ENCODE measurements at places on chromosomes 13 and 19. TPM values are rescaled to one million over a fixed set of nuclear protein-coding genes. Genes with fewer than 3 reads are reported as not detected.

- H3K27me3 ChIP-seq, result no peaks in the 10 kb centered on the region
- no peaks in the 10 kb centered on the region for H3K4me1 ChIP-seq
- no peak overlapping the region for H3K4me3 ChIP-seq
These were observed 88.7 kb downstream of the SLITRK6 start for GRCh38 chr13:85710545-85710944.

DNA sequence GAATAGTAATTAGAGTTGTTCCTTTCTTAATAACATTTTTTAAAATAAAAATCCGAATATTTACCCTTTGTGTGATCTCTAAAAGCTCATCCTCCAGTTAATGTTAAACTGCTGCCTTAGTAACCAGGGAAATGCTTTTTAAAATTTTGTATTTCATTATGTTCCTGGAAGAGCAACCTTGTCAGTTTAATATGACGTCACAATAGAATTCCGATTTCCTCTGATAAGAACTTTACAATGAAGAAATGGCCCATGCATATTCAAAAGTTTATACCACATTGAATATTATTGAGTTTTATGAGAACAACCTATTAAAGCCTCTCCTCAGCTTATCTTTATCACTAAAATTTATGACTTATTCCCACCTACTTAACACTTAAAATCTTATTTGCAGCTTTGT lies 1566.6 kb downstream of the EFNB2 start:
- no peak overlapping the region for H3K27ac ChIP-seq
- no peak overlapping the region for H3K4me3 ChIP-seq
- H3K27me3 ChIP-seq, result peaks cover 3% of the 10 kb centered on the region
- no peaks in the 10 kb centered on the region for H3K4me1 ChIP-seq
- no peaks in the 10 kb centered on the region for H3K36me3 ChIP-seq
- DNase-seq, result no peak

GRCh38 chr19:3852614-3853254 lies 16.1 kb downstream of the ZFR2 start:
- H3K27ac ChIP-seq, result no peak overlapping the region
- no peaks in the 10 kb centered on the region for H3K27me3 ChIP-seq
- H3K4me3 ChIP-seq, result no peak overlapping the region
- H3K4me1 ChIP-seq, result no peaks in the 10 kb centered on the region

CASP14 gene
- not detected for polyA plus RNA-seq

NEK5 gene
- polyA plus RNA-seq, result 0.13 TPM

- H3K4me1 ChIP-seq, result peaks cover 6% of the 10 kb centered on the region
- no peak overlapping the region for H3K27ac ChIP-seq
- DNase-seq, result no peak
- H3K36me3 ChIP-seq, result no peaks in the 10 kb centered on the region
- H3K27me3 ChIP-seq, result no peaks in the 10 kb centered on the region
These were observed 34.9 kb downstream of the DOCK9 start for GRCh38 chr13:98942997-98943396.

GRCh38 chr19:44566984-44567383 lies 37.5 kb upstream of the CEACAM20 start:
- no peak overlapping the region for H3K27ac ChIP-seq
- no peaks in the 10 kb centered on the region for H3K27me3 ChIP-seq
- H3K4me1 ChIP-seq, result no peaks in the 10 kb centered on the region
- no peaks in the 10 kb centered on the region for H3K36me3 ChIP-seq
- DNase-seq, result no peak

LGALS7 gene
- polyA plus RNA-seq, result not detected

ICAM5 gene
- not detected for polyA plus RNA-seq

- no peak overlapping the region for H3K4me3 ChIP-seq
- DNase-seq, result no peak
- H3K27me3 ChIP-seq, result no peaks in the 10 kb centered on the region
- H3K27ac ChIP-seq, result no peak overlapping the region
- H3K4me1 ChIP-seq, result peaks cover 2% of the 10 kb centered on the region
These were observed 129.0 kb downstream of the IRS2 start for GRCh38 chr13:109657395-109657794.

GRCh38 chr19:38528931-38529330 lies 88.8 kb downstream of the MAP4K1 start:
- H3K4me3 ChIP-seq, result no peak overlapping the region
- H3K36me3 ChIP-seq, result no peaks in the 10 kb centered on the region
- no peaks in the 10 kb centered on the region for H3K27me3 ChIP-seq
- no peak overlapping the region for H3K27ac ChIP-seq
- H3K4me1 ChIP-seq, result peaks cover 3% of the 10 kb centered on the region
- DNase-seq, result no peak

RXFP2 gene
- 0.63 TPM for polyA plus RNA-seq

DNA sequence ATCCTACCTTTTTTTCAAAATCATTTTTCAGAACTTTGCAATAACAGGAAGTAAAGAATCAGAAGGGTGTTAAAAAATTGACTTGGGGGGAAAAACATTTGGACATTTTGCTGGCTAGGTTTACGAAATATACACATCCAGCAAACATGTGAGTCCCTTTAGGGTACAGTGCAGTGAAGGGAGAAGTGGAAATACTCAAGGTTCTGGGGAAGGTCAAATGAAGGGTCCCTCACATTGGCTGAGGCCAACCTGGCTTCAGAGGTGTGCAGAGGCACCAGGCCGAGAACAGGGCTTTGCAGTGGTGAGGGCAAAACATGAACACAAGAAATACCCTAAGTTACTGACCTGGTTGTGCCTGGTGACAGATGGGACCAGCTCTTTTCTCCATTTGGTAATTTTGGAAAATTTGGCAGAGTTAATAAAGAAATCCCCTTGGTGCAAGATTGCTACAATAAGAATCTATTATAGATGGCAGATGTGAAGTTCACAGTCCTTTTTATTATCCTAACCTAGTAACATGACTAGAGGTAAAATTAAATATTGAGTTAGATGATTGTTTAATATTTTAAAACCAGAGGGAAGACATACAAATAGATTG lies 1.5 kb upstream of the UPF3A start:
- H3K36me3 ChIP-seq, result no peaks in the 10 kb centered on the region
- no peak overlapping the region for H3K4me3 ChIP-seq
- H3K27ac ChIP-seq, result no peak overlapping the region
- no peak for DNase-seq

DNA sequence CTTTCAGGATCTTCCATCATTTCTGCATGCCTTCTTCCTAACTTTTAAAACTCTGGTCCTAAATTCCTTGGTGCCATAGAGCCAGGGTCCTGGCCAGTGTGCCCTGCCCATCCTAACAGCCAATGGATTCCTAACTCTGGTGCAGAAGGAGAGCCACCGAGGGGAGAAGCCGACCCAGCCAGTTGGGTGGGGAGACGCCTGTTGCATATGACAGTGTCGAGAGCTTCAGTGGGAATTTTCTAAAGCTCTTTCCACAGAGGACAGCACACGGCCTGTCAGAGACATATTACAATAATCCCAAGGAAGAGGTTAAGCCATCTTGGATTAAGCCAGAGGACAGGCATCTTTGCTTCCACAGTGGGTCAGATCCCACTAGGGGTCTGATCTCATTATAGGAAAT lies 180.4 kb downstream of the ZNF536 start:
- no peak overlapping the region for H3K27ac ChIP-seq
- H3K36me3 ChIP-seq, result no peaks in the 10 kb centered on the region
- no peak overlapping the region for H3K4me3 ChIP-seq

CAPN12 gene
- 0.22 TPM for polyA plus RNA-seq

GRCh38 chr13:49495783-49496762 lies at the start of gene PHF11:
Gene PHF11, plus strand, starts transcription at chr13:49495953. Its CDS starts 49 bp downstream, at chr13:49496002.
- no peaks in the 10 kb centered on the region for H3K4me1 ChIP-seq
- H3K27ac ChIP-seq, result peak within 1 kb of the TSS; percentile 97
- H3K36me3 ChIP-seq, result no peaks in the 10 kb centered on the region
- peak; percentile 71 for DNase-seq

CEBPA gene
- polyA plus RNA-seq, result 4.3 TPM

FFAR2 gene
- 0.47 TPM for polyA plus RNA-seq

KDELR1 gene
- polyA plus RNA-seq, result 180 TPM

C13orf42 gene
- polyA plus RNA-seq, result not detected

DNA sequence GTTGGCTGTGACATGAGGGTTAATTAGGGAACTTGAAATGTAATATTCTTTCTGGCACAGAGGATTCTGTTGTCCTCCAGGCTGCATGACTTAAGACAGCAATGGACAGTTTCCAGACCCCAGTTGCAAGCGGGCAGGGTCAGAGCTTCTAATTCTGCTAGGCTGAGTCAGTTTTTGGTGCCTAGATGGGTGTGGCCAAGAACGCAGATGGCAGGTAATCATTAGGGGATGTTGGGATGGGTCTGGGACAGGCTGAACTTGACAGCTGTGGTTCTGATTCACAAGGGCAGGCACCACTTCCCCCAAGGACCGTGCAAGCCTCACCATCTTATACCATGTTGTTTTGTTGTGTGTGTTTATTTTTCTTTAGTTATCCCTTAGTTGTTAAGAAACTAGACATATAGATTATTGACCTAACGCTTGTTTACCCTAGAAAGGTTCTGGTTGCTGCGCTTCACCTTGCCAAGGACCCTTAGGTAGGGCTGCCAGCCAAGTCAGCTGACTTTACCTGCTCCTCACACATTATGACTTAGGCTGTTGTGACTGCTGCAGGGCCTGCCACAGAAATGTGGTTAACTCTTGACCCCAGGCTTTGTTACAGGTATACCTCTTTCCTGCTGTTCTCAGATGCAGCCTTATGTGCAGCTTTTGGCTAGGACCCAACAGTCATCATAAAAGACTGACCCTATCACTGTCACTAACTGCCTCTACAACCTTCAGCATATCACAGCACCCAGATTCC lies 117.7 kb upstream of the KLF12 start:
- H3K36me3 ChIP-seq, result no peaks in the 10 kb centered on the region
- H3K27ac ChIP-seq, result no peak overlapping the region
- no peaks in the 10 kb centered on the region for H3K4me1 ChIP-seq
- no peaks in the 10 kb centered on the region for H3K27me3 ChIP-seq

GRCh38 chr19:38399537-38399936 lies 3.4 kb upstream of the FAM98C start:
- no peak overlapping the region for H3K27ac ChIP-seq
- H3K4me1 ChIP-seq, result no peaks in the 10 kb centered on the region
- DNase-seq, result no peak
- H3K27me3 ChIP-seq, result no peaks in the 10 kb centered on the region
- H3K36me3 ChIP-seq, result no peaks in the 10 kb centered on the region
- H3K4me3 ChIP-seq, result no peak overlapping the region

DNA sequence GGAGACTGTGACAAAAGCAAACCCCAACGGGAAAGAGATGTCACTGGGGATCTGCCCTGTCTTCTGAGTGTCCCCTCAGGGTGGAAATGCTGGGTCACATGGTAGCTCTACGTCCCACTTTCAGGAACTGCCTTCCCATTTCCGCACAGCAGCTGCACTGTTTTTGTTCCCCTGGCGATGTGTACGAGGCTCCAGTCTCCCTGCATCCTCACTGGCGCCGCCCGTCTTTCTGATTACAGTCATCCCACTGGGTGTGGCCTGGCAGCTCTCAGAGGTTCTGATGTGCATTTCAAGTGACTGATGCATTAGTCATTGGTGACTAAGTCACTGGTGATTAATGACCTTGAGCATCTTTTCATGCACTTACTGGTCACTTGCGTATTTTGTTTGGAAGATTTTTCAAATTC lies 21.2 kb downstream of the PCID2 start:
- H3K4me3 ChIP-seq, result no peak overlapping the region
- no peak overlapping the region for H3K27ac ChIP-seq
- peak; percentile 69 for DNase-seq
- no peaks in the 10 kb centered on the region for H3K4me1 ChIP-seq
- H3K27me3 ChIP-seq, result no peaks in the 10 kb centered on the region

GRCh38 chr13:100515410-100515800 lies 73.2 kb downstream of the GGACT start:
- H3K27ac ChIP-seq, result no peak overlapping the region
- no peaks in the 10 kb centered on the region for H3K27me3 ChIP-seq
- no peaks in the 10 kb centered on the region for H3K36me3 ChIP-seq
- no peak for DNase-seq
- H3K4me3 ChIP-seq, result no peak overlapping the region

DNA sequence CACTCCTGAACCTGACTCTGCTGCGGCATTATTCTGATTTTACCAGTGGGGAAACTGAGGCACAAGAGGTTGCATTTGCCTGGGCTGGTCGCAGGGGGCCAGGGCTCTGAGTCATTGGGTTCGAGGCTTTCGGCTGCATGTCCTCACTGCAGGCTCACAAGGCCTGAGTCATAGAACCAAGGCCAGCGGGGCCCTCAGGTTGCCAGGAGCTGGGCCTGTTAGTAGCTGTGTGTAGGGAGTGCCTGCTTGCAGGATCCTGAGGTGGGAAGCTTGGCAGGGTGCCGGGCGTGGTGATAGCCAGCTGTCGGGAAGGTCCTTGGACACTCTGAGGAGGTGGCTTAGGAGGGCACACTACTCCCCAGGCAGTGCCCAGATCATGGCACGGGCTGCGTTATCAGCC lies 21.6 kb upstream of the F2RL3 start:
- H3K4me1 ChIP-seq, result no peaks in the 10 kb centered on the region
- H3K27ac ChIP-seq, result no peak overlapping the region
- H3K27me3 ChIP-seq, result no peaks in the 10 kb centered on the region
- no peak overlapping the region for H3K4me3 ChIP-seq
- DNase-seq, result no peak

NKG7 gene
- polyA plus RNA-seq, result 4.4 TPM

- H3K4me3 ChIP-seq, result no peak overlapping the region
- H3K27ac ChIP-seq, result no peak overlapping the region
- DNase-seq, result peak; percentile 77
- H3K27me3 ChIP-seq, result no peaks in the 10 kb centered on the region
- no peaks in the 10 kb centered on the region for H3K36me3 ChIP-seq
- no peaks in the 10 kb centered on the region for H3K4me1 ChIP-seq
These were observed 177.5 kb downstream of the DCLK1 start for GRCh38 chr13:35953537-35954206.

DNA sequence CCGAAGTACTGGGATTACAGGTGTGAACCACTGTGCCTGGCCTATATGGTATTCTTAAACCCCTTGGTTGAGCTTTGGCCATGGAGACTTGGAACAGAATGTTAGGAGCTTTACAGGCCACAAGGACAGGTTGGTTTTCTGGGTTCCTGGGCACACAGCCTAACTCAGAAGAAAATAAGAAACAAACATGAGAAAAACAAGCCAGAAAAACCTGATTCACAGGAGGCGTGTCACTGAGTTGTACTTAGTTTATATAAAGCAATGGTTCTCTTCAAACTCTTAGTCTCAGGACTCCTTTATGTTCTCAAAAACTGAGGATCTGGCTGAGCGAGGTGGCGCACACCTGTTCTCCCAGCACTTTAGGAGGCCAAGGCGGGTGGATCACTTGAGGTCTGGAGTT lies 125.1 kb upstream of the SPATA13 start:
- H3K4me3 ChIP-seq, result no peak overlapping the region
- peak overlapping the region; percentile 65 for H3K27ac ChIP-seq
- H3K4me1 ChIP-seq, result peaks cover 33% of the 10 kb centered on the region
- no peak for DNase-seq
- H3K36me3 ChIP-seq, result no peaks in the 10 kb centered on the region
- H3K27me3 ChIP-seq, result no peaks in the 10 kb centered on the region

CYP4F3 gene
- not detected for polyA plus RNA-seq

DNA sequence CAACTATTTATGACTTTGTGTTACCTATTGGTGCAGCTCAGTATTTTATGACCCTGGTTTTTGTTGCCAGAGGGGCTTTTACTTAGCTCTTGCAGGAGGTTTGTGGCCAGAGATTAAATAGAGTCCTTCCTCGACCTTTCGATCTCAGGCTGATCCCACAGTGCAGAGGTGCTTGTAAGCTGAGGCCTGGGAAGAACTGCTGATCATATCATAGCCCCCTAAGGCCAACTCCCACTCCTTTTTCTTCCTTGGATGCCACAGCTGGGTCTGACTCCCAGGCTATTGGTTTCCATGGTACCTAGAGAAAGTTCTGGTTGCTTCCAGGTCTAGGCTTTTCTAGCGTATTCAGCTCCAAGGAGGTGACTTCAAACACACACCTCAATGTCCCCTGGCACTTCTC lies 324.9 kb downstream of the FOXO1 start:
- no peaks in the 10 kb centered on the region for H3K27me3 ChIP-seq
- H3K27ac ChIP-seq, result no peak overlapping the region
- DNase-seq, result no peak
- peaks cover 14% of the 10 kb centered on the region for H3K4me1 ChIP-seq

VSTM1 gene
- not detected for polyA plus RNA-seq
